ENCODE measurements at places on chromosomes 7 and 10.
A peak's percentile ranks its signal among the peaks of the same experiment; 100 is the strongest.

DNA sequence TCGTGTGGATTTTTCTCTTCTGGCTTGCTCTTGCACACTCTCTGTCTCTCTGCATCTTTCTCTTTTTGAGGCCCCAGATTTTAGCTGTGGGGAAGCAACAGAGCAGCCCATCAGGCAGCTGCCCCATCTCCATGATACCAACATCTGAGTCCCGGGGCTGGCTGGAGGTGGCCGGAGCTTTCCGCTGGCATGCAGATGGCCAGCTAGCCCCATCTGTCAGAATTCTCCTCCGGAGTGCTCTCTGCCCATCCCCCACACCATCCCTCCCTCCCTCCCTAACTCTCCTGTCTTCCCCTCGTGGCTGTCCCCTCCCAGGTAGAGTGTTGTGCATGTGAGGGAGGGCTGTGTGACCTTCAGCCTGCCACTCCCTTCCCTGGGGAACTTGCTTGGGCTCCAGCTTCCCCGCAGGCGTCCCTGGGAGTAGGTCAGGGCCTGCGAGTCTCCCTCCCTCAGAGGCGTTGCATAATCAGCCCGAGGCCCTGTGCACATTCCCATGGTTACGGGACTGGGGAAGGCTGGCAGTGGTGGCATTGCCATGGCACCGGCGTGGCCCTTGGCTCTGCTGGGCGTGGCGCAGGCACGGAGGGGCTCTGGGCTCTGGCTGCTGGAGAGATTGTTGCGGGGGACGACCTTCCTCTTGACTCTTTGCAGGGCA lies 24.7 kb downstream of the GHRHR start:
- DNase-seq = peak; percentile 79

GRCh38 chr7:148696787-148697186 lies 1.9 kb upstream of the CUL1 start:
- no peak for DNase-seq

- DNase-seq = no peak
Measured at GRCh38 chr7:113891828-113892227, 27.0 kb downstream of the PPP1R3A start.

- DNase-seq = no peak
Measured at GRCh38 chr7:39810204-39810642, 139.8 kb upstream of the CDK13 start.

GRCh38 chr7:30986738-30987137 lies 23.0 kb downstream of the GHRHR start:
- no peak for DNase-seq

DNA sequence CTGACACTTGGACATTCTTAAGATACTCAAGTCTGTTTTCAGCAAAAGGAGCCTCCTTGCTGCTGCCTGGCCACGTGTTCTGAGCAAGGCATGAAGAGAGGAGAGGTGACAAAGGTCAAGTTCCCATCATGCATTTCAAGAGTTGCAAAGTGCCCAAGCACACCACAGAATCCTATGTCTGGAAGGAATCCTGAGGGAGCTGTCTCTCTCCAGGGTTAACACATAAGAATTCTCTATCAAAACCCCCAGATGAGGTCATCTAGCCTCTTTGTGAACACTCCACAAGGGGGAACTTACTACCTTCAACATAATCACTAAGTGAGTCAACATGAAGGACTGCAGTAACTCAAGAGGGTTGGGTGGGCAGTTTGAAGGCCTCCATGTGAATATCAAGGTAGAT lies 155.5 kb downstream of the RNF216 start:
- no peak for DNase-seq

DNA sequence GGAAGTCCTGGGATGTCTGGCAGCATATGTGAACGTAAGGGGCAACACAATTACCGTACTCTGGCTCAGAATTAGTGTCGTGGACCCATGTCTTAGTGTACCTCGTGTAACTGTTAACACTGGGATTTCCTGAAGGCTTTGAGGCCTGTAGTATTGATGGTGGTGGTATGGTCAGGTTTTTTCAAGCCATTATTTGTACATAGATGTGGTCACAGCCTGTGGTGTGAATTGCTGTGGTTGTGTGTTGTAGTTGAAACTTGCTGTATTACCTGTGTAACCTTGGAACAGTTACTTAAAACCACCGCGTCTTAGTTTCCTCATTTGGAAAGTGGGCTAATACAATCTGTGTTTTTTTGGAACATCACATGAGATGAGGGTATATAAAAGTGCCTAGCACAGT lies 5.3 kb downstream of the EXOC4 start:
- DNase-seq = no peak

GRCh38 chr10:45058580-45058979 lies 57.9 kb downstream of the ZNF22 start:
- DNase-seq = no peak

- DNase-seq = no peak
Measured at GRCh38 chr7:132941428-132941827, 140.5 kb downstream of the CHCHD3 start.

DNA sequence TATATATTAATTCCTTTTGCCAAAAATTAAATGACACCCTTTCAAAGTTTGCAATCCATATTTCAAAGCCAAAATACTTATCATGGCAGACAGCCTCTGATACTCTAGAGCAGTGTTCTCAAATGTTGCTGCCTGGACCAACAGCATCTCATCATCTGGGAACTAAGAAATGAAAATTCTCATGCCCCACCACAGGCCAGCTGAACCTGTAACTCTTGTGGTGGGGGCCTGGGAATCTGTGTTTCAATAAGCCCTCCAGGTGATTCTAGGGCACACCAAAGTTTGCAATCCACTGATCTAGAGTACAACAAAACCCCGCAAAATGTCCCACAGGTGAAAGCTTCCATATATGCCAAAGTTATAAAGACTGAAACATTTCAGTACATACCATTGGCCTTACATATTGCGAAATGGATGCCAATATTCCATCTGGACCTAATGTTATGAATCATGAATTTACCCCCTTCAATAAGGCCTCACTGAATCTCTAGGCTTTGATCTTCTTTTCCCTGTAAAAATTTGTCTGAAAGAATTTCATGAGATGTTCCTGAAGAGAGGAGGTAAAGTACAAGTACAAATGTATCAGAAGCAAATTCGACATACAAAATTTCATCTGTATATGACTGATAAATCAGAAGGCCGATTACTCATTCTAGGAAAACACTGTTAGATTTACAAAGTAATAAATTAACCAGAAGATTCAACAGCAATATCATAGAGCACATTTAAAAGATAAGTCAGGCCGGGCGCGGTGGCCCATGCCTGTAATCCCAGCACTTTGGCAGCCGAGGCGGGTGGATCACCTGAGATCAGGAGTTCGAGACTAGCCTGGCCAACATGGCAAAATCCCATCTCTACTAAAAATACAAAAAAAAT lies 25.3 kb upstream of the EPC1 start:
- DNase-seq = no peak

DNA sequence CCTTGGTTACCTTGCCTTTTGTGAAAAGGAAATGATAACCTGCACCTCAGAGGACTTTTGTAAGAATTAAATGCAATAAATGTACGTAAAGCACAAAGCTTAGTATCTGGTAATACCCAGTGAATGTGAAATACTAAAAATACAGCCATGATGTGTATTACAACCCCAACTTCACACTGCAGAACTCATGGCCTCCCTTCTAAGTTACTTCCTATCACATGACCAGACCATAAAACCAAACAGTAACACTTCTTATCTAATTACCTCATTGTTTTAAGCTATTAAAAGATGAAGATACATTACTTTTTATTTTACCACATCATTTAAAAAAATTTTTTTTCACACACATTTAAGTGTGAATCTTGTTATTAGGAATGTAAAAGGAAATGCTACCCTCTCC lies 29.0 kb downstream of the VPS41 start:
- DNase-seq = no peak

GRCh38 chr7:15764851-15765382 lies 78.4 kb upstream of the MEOX2 start:
- DNase-seq = no peak

DNA sequence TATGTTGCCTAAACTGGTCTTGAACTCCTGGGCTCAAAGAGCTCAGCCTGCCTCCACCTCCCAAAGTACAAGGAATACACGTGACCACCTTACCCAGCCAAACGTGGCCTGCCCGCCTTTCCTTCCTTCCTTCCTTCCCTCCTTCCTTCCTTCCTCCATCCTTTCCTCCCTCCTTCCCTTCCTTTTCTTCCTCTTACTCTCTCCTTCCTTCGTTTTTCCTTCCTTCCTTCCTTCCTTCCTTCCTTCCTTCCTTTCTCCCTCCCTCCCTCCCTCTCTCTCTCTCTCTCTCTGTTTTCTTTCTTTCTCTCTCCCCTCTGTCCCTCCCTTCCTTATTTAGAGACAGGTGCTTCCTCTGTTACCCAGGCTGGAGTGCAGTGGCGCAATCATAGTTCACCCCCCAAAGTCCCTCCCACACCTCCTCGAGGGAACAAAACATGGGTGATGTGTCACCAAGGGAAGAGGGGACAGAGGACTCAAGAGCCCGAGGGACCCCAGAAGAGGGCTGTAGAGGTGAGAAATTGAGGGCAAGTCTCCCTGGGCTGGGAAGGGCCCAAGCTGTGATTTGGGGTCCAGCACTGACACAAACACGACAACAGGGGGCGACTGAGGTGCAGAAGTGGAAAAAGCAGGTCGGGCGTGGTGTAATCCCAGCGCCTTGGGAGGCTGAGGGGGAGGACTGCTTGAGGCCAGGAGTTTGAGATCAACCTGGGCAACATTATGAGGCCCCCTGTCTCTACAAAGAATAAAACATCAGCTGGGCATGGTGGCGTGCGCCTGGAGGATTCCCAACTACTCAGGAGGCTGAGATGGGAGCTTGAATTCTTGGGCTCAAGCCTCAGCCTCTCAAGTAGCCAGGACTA lies 28.1 kb downstream of the EPHB4 start:
- peak; percentile 62 for DNase-seq

DNA sequence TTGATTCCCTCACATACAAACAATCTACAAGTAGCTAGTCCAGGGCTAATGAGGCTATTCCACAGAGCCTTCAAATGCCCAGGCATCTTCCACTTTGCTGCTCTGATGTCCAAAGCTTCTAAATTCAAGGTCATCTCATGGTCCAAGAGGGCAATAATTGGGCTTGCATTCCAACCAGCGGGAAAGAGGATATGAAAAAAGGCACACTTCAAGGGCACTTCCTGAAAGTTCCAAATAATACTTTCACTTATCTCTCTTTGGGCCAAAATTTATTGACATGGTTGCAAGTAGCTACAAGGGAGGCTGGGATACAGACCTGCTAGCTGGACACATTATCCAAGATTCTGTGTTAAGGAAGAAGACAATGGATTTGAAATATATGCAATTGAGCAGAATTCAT lies 25.2 kb upstream of the APBB1IP start:
- DNase-seq = no peak

- no peak for DNase-seq
Measured at GRCh38 chr7:17524746-17525145, 226.3 kb downstream of the AHR start.

- no peak for DNase-seq
Measured at GRCh38 chr7:41869091-41869490, 166.2 kb upstream of the INHBA start.

DNA sequence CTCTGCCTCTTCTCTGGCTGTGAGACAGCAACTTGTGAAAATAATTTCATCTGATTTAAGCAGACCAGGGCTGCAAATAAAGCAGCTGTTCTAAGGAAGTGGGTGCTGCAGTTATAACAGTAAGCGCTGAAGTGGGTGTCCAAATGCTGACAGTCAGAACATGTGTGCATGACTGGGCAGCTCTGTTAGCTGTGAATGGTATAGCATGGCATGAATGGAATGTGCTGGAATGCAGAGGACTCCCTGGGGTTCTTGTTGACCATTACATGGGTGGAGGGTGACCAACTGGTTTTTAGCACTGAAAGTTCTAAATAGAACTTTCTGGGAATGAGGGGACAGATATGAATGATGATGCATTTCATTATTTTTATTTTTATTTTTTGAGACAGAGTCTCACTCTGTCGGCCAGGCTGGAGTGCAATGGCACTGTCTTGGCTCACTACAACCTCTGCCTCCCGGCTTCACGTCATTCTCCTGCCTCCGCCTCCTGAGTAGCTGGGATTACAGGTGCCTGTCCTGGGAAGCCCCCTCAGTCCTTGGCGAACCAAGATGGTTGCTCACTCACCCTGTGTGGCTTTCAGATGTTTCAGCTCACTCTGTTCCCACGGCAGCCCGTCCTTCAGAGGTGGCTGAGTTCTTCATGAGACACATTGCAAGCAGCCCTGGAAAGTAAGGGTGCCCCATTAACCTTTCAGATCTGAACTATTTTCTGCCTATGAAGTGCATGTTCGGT lies 319.8 kb upstream of the PHYHIPL start:
- no peak for DNase-seq

DNA sequence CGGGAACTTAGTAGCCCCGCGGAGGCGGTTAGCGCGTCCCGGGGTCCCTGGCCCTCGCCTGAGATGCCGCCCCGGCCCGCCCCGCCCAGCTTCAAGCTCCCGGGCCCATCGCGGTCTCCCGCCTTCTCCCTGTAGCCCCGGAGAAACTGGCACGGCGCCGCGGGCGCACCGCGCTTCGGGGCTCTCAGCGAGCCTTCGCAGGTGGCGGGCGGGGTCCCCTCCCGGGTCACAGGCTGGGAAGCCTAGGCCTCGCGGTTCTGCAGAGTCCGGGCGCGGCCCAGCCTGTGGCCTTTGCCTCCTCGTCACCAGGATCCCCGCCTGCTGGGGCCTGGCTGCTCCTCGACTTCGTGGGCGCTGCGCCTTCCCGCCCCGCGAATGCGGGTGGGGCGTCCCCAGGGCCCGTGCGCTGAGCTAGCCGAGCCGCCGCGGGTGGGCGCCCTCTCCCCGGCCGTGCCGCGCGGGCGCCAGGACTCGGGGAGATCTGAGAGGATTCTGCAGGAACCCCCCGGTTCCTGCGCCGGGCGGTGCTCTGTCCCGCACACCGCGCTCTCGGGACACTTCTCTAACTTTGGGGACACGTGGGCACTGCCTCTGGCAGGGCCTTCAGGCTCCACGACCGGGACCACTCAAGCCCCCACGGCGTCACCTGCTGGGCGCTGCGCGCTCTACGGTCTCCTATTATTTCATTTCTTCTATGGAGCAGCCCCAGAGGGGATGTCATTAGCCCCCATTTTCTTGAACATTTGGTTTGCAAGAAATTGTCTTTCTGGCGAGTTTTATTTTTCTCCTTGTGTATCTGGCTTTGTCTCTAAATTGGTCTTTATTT lies 682 bp upstream of the RGS10 start:
- DNase-seq = no peak

DNA sequence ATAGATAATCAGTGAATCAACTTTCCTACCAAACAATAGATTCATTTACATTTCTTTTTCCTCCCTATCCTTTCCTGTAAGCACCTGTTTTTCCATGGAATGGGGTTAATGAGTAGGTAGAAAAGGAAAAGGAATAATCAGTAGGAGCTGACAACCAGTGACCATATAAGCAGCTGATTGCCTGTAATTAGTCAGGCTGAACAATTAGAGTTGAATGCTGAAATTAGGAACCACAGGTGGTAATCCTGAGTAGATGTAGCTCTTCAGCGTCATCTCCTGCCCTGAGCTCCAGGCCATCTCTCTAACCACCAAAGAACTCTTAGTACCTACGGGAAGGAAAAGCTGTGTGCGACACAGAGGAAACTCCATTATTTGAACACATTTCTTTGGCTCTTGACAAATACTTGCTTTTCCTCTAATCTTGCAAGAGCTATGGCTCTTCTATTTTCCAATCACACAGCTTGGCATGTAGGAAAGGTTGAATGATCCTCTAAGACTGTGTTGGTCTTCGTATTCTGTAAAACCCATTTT lies 63.8 kb downstream of the KLHDC10 start:
- no peak for DNase-seq
